ENCODE measurements at places on chromosomes 16 and 17.

DNA sequence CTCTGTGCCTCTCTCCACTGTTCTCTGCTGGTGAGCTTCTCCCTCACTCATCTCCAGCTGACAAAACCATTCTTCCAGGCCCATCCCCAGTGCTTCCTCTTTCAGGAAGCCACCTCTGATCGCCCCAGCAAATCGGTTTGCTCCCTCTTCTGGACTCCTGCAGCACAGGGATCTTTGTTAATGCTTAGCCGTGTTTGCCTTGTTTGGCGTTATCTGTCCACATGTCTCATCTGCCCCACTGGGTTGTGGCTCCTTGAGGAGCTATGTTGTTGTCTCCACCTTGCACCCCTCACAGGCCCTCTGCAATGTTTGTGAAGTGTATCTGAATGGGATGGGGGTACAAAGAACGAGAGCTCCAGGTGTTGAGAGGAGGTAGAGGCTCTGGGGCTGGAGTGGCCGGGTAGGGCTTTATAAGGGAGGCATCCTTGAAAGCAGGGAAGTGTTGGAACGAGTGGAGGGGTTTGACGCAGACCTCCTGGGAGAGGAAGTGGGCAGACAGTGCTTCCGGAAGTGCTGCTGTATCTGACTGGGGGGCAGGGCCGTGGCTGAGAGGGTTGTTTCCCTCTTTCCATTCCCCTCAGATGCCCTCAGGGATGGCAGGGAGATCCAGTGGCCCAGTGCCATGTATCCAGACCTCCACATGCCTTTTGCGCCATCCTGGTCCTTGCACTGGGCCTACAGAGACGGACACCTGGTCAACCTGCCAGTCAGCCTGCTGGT is 27.8 kb downstream of the CASKIN2 start:
- DNase-seq = peak; percentile 25

- DNase-seq = no peak
Measured at GRCh38 chr17:74146196-74146595, 57.3 kb upstream of the RPL38 start.

GRCh38 chr17:13281626-13282025 is 263.8 kb upstream of the ELAC2 start:
- DNase-seq = no peak

DNA sequence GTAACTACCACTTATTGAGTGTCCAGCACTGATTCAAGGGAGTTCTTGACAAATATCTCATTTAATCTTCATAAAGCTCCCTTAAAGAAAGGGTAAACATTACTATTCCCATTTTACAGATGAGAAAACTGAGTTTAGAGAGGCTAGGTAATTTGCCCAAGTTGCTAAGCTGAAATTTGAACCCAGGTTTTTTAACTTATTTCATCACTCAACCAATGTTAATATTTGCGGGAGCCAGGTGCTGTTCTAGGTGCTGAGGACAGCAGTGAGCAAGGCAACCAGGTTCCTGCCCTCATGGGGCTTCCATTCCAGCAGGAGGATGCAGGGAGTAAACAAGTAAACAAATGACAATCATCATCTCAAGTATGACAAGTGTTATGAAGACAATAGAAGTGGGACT is 104.0 kb upstream of the LHX1 start:
- DNase-seq = no peak

DNA sequence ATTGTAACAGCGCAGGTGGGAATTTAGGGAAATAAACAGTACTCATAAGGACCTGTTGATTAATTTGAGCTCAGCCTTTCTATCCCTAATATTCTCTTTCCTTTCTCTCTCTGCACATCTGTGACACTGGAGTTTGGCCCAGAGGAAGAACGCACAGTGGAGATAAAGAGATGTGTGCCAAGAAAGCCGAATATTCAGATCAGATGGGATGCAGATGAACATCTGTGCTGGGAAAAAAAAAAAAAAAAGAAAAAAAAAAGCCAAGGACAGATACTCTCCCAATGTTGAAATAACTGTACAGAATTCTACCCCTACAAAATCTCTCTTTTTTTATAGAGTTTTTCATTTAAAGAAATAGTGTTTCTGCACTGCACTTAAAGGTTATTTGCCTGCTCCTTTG is 485.4 kb downstream of the KCNJ2 start:
- DNase-seq = no peak

- no peak for DNase-seq
Measured at GRCh38 chr17:71201639-71202038, 919.2 kb upstream of the SOX9 start.

DNA sequence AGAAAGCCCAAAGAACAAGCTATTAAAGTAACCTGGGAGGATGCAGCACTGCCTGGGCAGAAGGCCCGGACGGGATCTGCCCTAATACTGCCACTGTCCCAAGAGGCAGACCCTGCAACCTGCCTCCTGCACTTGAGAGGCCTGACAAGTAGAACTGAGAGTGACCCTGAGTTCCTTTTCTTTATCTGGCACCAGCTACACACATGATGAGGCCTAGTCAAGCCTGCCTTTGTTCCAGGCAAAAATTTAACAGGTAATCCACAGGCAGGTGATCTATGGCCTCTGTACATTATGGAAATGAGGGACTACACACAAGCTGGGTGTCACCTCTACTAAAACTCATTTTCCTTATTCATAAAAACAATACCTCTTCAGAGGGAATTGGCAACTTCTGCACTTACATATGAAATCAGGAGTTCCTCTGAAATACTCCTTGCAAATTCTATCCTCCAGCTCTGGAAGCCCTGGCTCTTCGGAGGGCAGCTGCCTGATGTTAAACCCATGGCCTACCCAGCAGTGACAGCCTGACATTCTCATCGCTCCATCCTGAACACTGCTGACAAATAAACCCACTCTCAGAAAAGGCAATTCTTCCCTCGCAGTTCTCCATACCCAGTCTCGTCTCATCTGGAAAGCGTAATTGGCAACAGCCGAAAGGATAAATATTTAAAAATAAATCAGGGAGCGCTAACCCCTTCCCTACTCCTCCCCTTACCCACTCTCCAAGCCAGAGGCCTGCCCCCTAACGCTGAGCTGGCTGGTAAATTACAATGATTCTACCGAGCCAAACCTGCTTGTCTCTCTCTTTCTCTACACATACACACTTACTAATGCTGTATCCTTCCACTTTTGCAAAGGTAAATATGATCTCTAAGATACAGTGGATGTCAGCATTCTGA is 2.5 kb upstream of the ZFHX3 start:
- no peak for DNase-seq

- no peak for DNase-seq
Measured at GRCh38 chr16:1089822-1090619, 6.0 kb downstream of the C1QTNF8 start.

DNA sequence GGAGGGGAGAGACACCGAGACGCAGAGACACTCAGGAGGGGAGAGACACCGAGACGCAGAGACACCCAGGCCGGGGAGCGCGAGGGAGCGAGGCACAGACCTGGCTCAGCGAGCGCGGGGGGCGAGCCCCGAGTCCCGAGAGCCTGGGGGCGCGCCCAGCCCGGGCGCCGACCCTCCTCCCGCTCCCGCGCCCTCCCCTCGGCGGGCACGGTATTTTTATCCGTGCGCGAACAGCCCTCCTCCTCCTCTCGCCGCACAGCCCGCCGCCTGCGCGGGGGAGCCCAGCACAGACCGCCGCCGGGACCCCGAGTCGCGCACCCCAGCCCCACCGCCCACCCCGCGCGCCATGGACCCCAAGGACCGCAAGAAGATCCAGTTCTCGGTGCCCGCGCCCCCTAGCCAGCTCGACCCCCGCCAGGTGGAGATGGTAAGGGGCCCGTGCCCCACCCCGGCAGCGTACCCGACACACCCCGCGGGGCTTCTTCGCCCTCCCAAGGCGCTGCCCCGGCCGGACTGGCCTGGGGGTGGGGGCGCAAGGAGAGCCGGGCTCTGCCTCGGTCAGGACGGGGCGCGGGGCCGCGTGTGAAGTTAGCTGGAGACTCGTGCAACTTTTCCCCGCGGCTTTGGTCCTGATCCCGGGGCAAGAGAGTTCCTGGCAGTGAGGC is 427 bp downstream of the PPP1R1B start:
- DNase-seq = no peak

- peak; percentile 58 for DNase-seq
Measured at GRCh38 chr16:66925322-66925840, at the start of gene RRAD. TSS of gene RRAD (minus strand) at chr16:66925535. CDS start at chr16:66925179, 356 bp downstream.

DNA sequence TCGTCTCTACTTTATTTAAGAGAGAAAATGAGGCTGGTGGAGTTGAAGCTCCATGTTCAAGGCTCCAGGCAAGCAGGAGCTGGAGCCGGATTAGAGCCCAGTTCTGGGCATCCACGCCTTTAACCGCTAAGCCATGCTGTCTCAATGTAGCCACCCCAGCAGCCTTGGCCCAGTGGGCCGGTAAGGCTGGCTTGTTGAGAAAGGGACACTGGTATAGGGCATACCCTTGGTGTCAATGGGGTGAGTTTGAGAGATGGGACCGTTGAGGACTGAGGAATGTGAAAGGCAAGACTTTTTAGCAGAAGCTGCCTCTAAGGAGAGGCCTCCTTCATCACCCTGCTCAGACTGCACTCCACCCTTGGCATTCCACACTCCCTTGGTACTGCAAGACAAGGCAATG is 147.4 kb downstream of the CYLD start:
- no peak for DNase-seq

GRCh38 chr16:86994651-86995171 is 322.5 kb downstream of the C16orf95 start:
- peak; percentile 96 for DNase-seq

GRCh38 chr17:30300818-30301217 is 9.1 kb upstream of the BLMH start:
- no peak for DNase-seq

DNA sequence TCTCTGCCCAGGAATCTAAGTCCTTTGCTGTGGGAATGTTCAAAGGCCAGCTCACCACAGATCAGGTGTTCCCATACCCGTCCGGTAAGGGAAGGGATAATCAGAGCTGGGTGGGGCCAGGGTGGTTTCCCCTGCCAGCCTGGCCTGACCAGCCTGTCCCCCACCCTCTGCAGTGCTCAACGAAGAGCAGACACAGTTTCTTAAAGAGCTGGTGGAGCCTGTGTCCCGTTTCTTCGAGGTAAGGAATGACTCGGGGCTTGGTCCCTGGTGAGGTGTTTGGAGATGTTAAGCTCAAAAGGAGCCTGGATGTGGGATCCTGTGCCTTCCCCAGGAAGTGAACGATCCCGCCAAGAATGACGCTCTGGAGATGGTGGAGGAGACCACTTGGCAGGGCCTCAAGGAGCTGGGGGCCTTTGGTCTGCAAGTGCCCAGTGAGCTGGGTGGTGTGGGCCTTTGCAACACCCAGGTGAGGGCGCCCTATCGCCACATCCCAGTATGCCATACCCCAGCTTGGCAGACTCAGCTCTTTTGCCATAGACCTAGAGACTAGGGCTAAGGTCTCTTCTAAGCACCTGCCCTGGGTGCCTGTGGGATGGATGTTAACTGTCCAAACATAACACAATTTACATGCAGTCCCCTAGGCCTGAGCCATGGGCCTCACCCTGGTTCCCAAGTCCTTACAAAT is 997 bp downstream of the ACADVL start:
- DNase-seq = peak; percentile 67

DNA sequence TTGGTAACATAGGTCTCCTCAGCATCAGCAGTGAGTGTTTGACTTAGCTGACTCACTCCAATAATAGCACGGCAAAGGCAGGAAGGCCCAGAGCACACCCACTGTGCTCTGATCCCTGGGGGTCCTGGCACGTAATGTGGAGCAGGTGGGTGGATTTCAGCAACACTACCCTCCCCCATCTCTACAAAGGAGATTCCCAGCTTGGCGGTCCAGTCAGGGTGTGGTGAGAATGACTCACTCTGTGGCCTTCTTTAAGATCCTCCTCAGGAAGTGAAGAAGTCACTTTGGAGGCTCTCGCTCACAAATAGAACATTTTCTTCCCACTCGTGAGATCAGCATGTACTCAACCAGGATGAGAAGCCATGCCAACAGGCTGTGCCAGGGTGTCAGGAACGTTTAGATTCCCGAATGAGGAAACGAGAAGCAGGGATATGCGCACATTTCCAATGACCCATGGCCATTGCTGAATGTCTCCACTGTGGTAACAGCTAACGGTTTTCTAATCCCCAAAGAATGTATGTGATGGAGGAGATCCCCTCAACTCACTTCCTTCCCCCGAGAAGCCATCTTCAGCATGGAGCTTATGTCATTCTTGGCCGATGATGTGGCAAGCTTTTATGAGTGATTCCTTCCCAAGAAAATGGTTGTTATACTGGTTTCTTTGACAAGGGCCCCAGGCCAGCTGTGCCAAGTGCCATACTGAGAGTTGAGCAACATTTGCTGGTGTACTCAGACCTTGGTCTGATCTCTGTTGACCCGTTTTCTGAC is 365.2 kb downstream of the C16orf95 start:
- DNase-seq = peak; percentile 97

DNA sequence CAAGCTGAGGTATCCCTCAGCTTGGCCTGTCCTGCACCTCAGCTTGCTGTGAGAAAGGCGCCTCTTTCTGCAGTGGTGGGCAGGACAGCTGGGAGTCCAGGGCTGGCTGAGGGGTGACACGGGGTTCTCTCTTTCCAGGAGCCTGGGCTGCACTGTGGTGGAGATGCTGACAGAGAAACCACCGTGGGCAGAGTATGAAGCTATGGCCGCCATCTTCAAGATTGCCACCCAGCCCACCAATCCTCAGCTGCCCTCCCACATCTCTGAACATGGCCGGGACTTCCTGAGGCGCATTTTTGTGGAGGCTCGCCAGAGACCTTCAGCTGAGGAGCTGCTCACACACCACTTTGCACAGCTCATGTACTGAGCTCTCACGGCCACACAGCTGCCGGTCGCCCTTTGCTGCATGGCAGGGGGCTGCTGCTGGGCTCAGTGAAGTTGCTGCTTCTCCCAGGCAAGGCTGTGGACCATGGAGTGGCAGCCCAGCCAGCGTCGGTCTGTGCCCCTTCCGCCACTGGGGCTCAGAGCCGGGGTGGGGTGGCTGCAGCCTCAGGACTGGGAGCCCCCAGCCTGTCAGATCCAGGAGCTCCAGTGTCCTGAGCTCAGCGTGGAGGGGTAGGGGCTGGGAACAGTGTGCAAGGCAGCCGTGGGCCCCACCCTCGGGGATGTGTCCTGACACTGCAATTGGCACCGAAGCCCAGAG is 6.4 kb downstream of the LIMD2 start:
- no peak for DNase-seq

GRCh38 chr16:27228045-27228444 is 24.7 kb downstream of the KDM8 start:
- no peak for DNase-seq

DNA sequence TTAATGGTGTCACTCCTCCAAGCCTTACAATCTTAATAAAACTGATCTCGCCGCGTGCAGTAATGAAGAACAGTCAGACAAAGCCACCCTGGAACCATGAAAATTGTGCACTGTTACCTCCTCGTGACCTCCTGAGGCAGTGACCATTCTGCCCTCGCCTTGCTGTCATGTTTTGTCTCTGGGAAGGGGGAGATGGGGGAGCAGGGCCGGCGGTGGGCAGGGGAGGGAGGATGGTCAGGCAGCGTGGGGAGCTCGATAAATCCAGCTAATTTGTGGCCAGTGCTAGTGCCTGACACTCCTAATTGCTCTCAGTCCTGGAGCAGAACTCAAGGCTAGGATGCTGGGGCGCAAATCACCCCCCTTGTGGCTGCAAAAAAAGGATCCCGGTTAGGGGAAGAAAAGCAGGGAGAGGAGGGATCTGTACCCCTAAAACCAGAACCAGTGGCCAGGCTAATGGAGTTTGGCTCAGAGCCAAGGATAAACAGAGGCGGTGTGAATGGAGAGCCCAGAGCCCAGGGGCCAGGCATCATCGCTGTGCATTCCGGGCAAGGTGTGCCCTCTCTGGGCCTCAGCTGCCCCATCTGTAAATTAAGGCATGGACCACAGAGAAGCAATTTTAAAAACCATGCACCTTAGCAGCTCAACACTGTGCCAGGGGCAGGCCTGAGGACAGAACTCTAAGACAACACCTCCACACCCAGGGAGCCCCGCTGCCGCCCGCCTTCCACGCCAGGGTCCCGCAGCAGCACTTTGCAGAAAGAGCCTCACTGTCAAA is 113.3 kb downstream of the ZNF423 start:
- DNase-seq = no peak

GRCh38 chr17:298791-299450 is 53.7 kb downstream of the RPH3AL start:
- DNase-seq = peak; percentile 13

Measured in iris pigment epithelial cell (primary cell).